ENCODE measurements at places on chromosomes 12 and 14.

DNA sequence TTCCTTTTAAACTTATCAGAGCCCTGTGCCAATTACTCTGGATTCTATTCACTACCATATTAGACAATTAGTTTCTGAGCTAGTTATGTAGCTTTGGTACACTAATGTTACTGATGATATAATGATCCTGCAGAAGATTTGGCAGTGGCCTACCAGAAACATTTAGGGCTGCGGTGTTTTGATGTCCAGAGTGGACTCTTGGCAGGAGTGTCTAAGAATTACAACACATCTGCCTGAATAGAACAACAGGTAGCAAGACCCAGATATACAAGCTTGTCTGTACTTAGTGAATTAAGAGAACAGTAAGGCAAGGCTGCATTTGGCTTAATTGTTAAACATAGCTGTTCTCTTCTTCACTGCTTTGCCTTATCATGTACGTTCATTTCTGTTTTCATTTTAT is 691.6 kb upstream of the FBXO33 start:
- no peak for DNase-seq

DNA sequence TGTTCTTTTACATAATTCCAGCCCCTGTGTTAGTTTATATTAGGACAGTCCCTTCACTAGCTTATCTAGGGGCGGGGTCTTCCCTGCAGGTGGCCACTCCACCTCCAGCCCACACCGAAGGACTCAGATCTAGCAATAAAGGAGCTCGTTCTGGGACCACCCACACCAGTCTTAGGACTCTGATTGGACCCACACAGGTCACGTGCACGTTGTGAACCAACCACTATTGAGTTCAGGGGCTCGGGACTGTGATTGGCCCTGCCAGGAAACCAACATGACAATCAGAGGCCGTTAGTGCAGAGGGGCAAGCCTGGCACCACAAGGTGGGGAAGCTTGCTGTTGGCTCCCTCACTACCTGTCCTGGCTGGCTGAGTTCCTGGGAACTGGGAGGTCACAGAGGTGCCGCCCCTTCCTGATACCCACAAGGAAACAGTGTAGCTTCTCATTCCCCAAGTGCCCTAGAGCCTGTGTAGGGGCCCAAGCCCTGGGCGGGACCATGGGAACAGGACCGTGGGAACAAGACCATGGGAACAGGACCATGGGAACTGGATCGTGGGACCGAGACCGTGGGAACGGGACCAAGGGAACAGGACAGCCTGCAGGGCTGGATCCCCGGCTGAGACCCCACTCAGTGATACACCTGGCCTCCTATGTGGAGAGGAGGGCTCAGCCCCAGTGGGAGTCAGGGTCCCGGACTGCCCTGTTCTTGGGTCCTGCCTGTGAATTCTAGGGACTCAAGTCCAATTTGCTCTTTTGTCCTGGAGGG is 297.8 kb downstream of the ADGRD1 start:
- DNase-seq: no peak

- no peak for DNase-seq
Measured at GRCh38 chr12:25236190-25236589, 14.5 kb downstream of the KRAS start.

GRCh38 chr12:100576331-100577036 is 3.0 kb downstream of the GAS2L3 start:
- no peak for DNase-seq

- no peak for DNase-seq
Measured at GRCh38 chr12:111248236-111249017, 120.5 kb downstream of the PHETA1 start.

DNA sequence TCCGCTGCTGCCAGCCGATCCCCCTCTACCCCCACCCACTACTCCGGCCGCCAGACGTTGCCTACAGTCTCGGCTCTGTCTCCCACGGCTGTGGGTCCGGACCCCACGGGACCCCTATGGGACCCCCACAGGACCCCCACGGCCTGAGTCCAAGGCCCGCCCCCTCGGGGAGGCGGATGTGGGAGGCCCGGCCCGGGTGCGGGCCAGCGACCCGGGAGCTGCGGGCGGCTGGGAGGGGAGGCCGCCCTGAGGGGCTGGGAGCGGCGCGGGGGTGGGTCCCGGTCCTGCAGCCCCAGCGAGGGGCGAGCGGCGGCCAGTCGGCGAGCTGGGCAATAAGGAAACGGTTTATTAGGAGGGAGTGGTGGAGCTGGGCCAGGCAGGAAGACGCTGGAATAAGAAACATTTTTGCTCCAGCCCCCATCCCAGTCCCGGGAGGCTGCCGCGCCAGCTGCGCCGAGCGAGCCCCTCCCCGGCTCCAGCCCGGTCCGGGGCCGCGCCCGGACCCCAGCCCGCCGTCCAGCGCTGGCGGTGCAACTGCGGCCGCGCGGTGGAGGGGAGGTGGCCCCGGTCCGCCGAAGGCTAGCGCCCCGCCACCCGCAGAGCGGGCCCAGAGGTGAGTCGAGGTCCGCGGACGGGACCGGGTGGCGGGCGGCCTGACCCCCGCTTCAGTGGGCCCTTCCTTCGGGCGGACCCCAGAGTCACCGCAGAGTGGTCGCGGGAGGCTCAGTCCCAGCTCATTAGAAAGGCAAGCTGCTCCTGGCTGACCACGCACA is at the start of gene ACVRL1:
Gene ACVRL1, plus strand, starts transcription at position 422 of the 773 bp plus-strand sequence. CDS start 4,971 bp downstream, outside the sequence.
- DNase-seq: no peak

DNA sequence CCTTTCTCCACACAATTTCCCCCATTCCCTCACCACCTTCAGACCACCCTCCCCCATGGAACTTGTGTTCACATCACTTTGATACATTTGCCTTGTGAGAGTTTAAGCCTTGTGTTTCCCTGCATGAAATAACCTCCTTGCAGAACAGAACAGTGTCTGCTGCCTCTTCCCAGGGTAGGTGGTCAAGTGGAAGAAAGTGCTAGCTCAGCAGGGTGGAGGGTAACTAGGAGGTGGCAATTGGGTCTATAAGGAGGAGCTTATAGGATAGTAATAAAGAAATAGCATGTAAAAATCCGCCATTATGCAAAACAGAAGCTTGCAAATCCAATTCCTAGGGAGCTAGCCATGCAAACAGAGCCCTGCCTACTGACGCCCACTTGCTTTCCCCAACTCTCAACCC is 13.9 kb upstream of the KRT8 start:
- no peak for DNase-seq

- no peak for DNase-seq
Measured at GRCh38 chr12:71972441-71973074, 33.9 kb downstream of the TPH2 start.

DNA sequence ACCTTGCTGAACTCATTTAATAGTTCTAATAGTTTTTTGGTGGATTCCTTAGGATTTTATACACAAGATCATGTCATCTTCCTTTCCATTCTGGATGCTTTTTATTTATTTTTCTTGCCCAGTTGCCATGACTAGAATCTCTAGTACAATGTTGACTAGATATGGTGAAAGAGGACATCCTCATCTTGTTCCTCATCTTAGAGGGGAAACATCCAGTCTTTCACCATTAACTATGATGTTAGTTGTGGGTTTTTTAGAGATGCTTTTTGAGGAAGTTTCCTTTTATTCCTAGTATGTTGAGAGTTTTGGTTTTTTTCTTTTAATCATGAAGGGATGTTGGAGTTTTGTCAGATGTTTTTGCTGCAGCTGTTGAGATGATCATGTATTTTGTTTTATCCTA is 8.7 kb downstream of the ANKRD13A start:
- no peak for DNase-seq

DNA sequence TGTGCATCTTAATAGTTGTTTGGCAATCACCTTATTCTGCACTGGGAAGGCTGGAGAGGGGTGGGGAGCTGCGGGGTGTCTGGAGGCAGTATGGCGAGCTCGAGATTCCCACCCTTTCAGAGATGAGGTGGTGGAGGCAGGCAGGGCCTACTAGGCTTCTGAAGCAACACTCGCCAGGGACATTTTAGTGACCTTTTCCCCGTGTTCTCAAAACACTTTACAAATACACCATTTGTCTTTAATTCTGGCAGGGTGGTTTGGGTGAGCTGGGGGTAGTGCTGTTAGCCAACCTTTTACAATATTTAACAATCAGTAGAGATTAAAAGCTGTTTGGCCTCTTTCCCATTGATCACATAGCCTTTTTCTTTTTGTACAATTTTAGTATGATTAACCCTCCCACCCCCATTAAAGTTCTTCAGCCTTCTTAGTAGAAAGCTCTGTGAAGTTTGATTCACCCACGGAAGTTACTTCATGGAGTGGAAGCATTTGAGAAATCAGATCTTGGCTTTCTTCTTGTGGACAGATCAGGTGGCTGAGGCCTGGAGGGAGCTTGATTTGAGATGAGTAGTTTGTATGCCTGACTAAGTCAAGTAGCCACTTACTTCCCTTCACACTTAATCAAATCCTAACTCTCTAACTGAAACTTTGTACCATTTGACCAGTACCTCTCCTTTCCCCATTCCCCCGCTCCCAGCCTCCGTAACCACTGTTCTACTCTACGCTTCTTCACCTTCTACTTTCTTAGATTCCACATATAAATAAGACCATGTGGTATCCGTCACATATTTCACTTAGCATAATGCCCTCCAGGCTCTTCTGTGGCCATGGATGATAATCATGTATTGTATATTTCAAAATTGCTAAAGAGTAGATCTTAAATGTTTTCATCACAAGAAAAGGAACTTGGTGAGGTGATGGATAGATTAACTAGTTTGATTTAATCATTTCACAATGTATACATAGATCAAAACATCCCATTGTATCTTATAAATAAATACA is 41.0 kb downstream of the TRAF3 start:
- no peak for DNase-seq

DNA sequence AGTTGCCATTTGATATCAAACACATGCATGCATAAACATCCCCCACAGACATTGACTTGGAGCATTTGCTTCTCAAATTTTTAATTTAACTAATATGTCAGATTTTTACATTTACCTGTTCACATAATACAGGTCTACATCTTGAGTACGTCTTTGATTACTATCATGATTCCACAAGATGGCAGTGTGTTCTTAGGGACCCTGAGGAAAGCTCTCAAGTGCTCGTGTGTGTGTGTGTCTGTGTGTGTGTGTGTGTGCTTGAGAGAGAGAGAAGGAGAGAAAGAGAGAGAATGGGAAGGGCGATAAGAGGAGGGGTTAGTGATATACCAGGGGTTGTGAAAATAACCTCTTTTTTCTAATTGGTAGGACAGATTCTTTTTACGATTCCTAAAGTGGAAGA is 167.1 kb upstream of the OR4E1 start:
- no peak for DNase-seq

DNA sequence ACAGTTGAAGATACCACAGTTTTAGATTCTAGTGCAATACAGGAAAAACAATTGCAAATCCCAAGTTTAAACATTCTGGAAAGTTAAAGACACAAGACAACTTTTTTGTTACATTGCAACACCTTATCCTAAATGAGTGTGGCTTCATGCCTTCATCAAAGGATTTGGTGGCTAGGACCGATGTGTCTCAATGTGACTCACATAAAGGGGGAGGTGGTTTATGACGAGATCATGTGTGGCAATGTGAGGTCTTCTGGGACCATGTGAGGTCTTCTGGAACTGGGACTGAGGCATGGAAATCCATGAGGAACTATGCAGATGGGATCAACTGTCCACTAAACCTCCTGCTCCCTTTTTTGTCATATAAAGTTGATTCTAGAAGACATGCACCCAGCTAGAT is 166.2 kb downstream of the PAX9 start:
- no peak for DNase-seq
